ENCODE measurements at places on chromosomes 11 and 22.

DNA sequence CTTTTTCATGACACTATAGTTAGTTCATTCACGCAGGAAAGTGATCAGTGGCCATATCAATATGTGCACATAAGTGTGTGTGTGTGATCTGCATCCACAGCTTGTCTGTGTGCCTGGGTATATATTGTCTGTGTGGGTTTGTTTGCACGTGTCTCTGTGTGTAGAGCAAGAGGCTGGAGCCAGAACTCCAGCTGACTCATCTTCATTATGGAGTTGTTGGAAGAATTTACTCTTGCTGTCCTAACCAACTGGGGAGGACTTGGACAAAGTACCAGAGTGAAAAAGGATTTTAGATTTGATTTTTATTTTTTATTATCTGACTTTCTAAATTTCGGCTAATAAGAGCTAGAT lies 63.9 kb downstream of the TP53I11 start:
- DNase-seq = no peak

GRCh38 chr11:96227244-96227643 lies 115.8 kb downstream of the MAML2 start:
- no peak for DNase-seq

DNA sequence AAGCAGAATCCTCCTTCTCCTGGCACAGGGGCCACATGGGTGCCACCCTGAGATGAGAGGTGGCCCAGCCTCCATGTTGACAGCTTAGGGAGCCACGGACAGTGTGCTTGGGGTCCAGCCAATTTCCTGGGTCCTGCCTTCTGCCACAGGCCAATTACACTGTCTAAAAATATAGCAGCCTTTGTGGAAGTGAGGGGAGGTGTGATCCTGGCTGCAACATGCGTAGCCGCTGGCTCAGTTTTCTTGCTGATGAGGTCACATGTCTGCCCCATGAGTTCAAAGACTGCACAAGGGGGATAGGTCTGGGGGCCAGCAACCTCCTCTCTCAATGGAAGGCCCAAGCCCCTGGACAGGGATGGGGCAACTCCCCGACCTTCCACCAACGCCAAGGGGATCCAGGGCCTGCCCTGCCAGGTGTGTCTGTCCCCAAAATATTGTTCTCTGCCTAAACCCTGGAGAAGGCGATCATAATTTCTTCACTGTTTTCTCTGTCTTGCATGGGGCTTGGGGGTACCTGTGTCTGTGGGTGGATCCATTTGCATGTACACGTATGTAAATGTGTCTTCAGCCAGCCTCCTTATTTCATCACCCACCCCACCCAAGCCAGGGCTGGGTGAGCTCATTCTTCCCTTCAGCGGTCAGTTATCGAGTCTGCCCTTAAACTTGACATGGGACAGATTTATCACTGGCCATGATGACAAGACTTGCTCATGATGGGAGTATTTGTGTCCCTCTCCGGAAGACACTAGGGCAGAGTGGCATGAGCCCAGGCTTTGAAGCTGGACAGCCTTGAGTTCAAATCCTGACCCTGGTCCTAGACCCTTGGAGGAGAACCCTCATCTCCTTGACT lies 59.4 kb downstream of the OTOG start:
- no peak for DNase-seq

- DNase-seq = no peak
These were observed 19.7 kb downstream of the NNMT start for GRCh38 chr11:114315749-114316368.

DNA sequence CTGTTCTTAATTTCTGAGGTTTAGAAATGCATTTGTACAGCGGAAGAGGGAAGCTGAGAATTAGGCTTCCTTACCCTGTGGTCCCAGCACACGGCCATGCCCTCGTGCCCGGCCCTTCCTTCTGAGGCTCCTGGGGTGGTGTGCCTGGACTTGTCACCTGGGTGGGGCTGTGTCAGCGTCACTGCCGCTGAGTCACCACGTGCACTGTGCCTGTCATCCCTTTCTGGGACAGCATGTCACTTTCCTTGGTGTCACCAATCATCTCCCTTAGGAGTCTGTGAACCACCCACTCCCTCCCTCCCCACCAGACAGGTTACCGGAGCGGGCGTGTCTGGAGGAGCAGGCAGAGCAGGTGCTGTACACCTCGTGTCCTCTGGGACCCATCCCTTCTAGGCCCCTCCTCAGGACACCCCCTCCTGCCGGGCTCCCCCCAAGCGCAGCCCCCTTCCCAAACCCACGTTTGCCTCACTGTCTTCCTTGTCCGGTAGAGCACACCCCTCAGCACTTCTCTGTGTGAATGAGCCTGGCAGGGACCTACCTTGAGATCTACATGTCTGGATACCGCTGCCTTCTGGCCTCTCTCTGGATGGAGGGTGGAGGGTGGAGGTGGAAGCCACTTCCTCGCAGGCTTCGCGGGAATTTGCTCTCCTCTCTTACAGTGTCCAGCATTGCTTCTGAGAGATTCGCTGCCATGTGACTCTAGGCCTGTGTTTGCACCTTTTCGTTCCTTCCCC lies 367.6 kb downstream of the TBC1D22A start:
- no peak for DNase-seq

- no peak for DNase-seq
These were observed 782.5 kb downstream of the ETS1 start for GRCh38 chr11:127804747-127805400.

GRCh38 chr22:49066619-49067018 lies 761.1 kb downstream of the BRD1 start:
- no peak for DNase-seq

DNA sequence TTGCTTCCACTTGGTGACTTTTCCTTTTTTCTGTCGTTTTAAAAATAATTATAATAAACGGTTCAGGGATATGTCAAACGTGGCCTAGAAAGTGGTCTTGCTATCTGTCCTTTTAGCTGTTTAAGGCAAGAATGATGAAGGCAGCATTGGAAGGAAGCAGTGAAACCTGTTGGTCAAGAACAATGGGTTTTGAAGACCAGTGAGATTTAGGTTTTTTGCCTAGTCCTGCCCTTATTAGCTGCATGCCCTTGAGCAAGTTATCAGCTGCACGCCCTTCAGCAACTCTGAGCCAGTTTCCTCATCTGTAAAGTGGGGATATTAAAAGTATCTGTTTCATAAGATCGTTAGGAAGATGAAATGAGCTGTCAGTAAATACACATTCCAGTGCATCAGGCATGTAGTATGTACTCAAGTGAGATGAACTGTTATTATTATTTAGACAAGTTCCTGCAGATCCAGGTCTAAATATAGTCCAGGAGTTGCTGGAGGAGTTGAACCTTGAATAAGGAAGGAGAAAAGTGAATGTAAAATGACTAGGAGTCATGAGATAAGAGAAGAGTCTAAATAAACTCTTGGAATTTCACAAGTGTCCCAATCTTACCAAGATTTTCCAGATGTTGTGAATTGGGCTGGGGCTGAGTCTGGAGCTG lies 90.8 kb upstream of the HSD17B12 start:
- DNase-seq = no peak

All from AG04449 (cell line).